ENCODE measurements at places on chromosomes 1 and 21.

GRCh38 chr21:14592296-14593000 lies 46.3 kb upstream of the SAMSN1 start:
- DNase-seq, result no peak

DNA sequence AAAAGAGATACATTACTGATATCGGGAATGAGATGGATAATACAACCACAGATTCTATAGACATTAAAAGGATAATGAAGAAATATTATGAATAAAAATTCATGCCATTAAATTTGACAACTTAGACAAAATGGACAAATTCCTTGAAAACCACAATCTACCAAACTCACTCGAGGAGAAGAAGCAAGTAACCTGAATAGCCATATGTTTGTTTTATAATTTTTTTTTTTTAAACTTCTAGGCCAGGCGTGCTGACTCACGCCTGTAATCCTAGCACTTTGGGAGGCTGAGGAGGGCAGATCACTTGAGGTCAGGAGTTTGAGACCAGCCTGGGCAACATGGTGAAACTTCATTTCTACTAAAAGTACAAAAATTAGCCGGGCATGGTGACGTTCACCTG lies 327.9 kb downstream of the VAV3 start:
- no peak for DNase-seq

GRCh38 chr21:31558189-31558961 lies 101.1 kb upstream of the SOD1 start:
- DNase-seq, result peak; percentile 29

GRCh38 chr1:24765308-24765988 lies 20.2 kb downstream of the CLIC4 start:
- no peak for DNase-seq

DNA sequence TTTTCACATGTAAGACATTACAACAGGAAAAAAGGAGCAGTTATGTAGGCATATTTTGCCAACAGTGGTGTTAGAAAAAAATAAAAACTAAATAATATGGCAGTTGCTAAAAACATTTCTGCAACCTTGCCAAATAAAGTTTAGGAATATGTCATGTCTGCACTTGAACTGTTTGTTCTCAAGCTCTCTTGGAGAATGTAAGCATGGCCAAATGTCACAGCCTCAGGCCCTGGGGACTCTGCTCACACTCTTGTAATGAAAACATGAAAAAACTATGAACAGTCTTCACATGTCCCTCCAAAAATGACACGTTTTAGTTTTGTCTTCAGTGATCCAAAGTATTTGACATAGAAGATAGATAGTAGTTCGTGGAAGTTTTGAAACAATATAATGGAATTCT lies 753.3 kb downstream of the LTN1 start:
- DNase-seq, result no peak

- no peak for DNase-seq
Measured at GRCh38 chr21:33265664-33266049, 510 bp upstream of the IL10RB start.

DNA sequence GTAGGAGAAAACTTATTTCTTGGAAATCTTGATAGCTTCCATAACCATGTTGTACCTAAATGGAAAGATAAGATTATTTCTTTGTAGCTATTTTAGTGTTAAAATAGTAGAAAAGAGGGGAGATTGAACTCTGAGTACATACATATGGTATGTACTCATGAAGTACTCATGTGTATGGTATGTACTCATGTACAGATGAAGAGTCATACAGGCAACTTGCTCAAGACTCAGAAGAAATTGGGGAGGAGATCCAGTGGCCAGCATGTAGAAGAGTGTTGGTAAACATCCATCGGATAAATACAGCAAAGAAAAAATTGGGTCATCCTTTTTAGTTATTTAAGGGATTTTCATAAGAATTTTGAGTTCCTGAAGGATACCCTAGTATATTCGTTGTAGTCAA lies 29.0 kb downstream of the MDM4 start:
- DNase-seq, result no peak

DNA sequence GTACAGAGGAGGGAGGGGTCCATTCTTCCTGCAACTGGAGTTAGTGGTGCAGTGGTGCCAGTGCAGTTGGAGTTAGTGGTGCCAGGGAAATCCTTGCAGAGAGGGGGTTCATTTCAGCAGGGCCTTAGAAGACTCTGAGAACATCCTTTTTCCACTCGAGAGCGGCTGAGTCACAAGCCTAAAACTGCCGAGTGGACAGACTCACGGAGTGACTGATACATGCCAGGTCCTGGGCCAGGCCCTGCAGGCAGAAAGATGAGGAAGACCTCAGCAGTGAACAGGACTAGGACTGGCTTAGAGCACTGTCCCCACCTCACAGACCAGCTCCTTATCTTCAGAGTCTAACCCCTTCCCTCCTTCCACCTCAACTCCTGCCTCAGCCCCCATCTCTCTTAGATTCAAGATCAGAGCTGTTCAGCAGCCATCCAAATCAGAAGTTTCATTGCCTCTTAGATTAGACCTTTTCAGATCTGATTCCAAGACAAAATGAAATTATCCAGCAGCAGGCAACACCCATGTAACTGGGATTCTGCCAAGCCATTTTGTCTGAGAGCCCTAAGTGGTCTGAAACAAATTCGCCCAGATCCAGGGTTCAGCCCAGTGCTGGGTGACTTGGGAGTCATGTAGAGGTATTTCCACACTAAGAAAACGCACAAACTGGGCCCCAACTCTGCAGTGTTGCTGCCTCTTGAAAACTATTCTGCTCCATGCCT lies 12.7 kb upstream of the IKBKE start:
- DNase-seq, result no peak

GRCh38 chr1:17949511-17949910 lies 158.1 kb upstream of the IGSF21 start:
- DNase-seq, result no peak

GRCh38 chr1:97728436-97728835 lies 192.4 kb downstream of the DPYD start:
- DNase-seq, result no peak

- no peak for DNase-seq
Measured at GRCh38 chr1:211908453-211908852, 77.9 kb upstream of the LPGAT1 start.

- no peak for DNase-seq
Measured at GRCh38 chr1:229295745-229296144, 24.8 kb downstream of the RAB4A start.

GRCh38 chr1:227225715-227226346 lies 92.5 kb downstream of the CDC42BPA start:
- no peak for DNase-seq

DNA sequence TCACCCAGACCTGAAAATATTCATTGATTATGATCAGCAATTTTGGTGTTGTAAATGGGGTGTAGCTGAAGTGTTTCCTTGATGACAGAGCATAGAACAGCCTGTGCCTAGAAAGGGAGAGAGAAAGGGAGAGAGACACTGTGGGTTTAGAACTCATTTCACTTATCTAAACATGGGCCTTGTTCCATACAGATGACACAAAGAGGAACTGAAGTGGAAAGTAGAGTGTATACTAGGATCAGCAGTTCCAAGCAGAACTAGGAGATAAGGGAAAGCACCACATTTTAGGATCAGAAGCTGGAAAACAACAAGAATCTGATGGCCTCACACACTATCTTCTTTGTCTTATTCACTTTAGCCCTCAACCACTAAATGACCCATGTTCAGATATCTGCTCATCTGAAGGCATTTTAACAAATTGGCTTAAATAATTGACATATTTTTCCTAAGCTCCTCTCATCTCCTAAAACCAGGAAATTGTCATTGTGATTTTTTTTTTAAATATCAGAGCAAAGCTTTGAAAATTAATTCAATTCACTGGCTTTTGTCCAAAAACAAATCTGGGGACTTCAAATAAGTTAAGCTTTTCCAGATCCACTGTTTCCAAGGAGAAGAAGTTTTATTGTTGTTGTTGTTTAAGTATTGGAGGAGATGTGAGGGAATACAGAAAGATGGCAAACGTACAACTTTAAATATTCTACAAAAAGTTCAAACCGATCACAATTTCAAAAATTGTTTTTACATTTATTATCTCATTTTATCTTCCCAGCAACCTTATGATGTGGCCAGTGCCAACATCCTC lies 103.8 kb downstream of the LYPLAL1 start:
- DNase-seq, result no peak

- DNase-seq, result no peak
Measured at GRCh38 chr1:103275725-103276124, 167.4 kb upstream of the COL11A1 start.

DNA sequence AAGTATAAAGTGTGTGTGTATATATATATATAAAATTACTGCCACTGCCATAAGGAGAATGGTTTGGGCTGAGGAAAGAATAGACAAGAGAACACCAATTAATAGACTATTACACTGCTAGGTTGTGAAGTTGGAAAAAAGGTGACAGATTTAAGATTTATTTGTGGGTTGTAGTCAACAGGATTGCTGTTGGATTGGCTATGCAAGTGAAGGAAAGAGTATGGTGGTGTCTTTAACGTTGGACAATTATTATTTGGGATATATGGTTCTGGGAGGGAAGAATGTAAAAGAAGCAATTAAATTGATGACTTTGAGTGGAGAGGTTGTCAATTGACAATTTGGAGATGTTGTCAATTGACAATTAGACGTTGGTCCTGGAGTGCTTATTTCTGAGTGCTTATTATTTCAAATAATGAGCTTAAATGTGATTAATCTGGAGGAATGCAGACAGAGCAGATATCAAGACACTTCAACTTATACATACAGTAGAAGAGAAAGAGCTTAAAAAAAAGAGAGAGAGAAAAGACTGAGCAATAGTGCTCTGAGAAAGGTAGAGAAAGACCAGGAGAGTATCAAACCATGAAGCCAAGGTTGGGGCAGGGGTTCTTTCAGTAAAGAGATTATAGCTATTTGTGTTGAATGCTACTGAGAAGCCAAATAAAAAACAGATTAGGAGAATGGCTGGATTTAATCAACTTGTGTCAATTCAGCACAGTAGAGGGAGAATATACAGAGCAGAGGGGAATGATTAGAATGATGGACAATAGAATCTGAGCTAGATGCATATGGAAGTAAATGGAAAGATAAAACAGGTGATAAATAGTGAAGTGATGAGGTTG lies 9.7 kb downstream of the PTGS2 start:
- no peak for DNase-seq

GRCh38 chr1:60331647-60332046 lies 258.1 kb upstream of the C1orf87 start:
- DNase-seq, result no peak

DNA sequence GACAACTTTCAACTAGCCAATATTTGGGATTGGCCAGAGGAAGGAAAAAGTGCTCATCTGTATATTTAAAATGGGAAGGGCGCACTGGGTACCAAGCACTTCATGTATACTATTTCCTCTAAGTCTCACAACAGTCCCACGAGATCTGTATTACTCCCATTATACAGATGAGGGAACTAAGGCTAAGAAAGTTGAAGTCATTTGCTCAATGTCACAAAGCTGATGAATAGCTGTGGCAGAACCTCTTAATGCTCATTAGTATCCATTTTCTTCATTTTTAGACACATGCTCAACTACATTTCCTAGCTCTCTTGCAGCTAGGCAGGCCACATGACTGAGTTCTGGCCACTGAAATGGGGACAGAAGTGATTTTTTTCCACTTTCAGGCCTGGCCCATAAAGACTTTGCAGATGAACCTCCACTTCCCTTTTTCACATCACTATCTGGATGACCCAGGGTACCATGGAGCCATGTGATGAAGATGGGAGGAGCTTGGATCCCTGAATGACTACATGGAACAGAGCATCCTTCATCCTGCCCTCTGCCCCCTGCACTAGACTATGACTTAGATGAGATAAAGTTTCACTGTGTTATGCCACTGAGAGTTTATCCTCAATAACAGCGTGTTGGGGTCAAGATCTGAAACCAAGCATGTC lies 31.8 kb downstream of the ATF3 start:
- no peak for DNase-seq

DNA sequence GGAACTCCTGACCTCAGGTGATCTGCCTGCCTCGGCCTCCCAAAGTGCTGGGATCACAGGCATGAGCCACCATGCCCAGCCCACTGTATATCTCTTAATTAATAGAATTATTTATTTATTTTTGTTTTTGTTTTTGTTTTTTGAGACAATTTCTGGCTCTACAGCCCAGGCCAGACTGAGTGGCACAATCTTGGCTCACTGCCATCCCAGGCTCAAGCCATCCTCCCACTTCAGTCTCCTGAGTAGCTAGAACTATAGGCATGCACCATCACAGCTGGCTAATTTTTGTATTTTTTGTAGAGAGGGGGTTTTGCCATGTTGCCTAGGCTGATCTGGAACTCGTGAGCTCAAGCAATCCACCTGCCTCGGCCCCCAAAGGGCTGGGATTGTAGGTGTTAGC lies 15.7 kb upstream of the WDTC1 start:
- peak; percentile 10 for DNase-seq

GRCh38 chr1:72271555-72272085 lies 10.7 kb downstream of the NEGR1 start:
- no peak for DNase-seq

DNA sequence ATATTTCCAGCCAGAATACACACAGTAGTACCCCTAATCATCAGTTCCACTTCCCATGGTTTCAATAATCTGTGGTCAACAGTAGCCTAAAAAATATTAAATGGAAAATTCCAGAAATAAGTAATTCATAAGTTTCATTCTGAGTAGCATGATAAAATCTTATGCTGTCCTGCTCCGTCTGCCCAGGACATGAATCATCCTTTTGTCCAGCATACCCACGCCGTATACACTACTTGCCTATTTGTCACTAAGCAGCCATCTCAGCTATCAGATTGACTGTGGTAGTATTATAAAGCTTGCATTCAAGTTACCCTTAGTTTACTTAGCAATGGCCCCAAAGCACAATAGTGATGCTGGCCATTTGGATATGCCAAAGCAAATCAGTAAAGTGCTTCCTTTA lies 118.7 kb downstream of the SLC5A9 start:
- no peak for DNase-seq

DNA sequence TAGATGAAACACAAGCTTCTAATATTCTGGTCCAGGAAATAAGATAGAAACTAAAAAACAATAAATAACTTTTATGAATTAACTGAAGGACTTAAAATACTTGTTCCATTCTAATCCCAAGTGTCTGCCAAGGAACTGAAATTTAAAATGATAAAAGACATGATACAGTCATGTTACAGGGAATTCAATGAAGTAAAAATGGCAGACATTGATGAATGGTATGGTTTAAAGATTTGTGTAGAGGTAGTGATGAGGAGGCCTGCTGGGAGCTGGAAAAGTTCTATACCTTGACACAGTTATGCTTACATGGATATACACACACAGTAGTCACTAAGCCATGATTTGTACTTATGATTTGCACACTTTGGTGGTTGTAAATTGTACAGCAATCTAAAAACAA lies 2.1 kb upstream of the UBR4 start:
- DNase-seq, result no peak

- no peak for DNase-seq
Measured at GRCh38 chr1:215397106-215397505, 170.0 kb upstream of the KCTD3 start.
